Neural progenitor cell (in vitro differentiated cells): ENCODE measurements at places on chromosomes 16 and 17. TPM values are rescaled to one million over a fixed set of nuclear protein-coding genes. Genes with fewer than 3 reads are reported as not detected.

Gene CD2BP2
- total RNA-seq: 30.4 and 55.1 TPM in 2 replicates

Gene CBX2
- 53.5 and 155 TPM in 2 replicates for total RNA-seq

Gene CTRB2
- total RNA-seq: not detected in 2 replicates

Gene CCL14
- not detected in 2 replicates for total RNA-seq

Gene ARMC7
- total RNA-seq: 1.9 and 4.3 TPM in 2 replicates
